Activated CD8-positive, alpha-beta T cell treated with anti-CD3 and anti-CD28 coated beads, Interleukin-2, amount 10 ng/mL, durations not matched to agents 7 days and 5 days (primary cell): ENCODE measurements at places on chromosomes 3 and 15.

DNA sequence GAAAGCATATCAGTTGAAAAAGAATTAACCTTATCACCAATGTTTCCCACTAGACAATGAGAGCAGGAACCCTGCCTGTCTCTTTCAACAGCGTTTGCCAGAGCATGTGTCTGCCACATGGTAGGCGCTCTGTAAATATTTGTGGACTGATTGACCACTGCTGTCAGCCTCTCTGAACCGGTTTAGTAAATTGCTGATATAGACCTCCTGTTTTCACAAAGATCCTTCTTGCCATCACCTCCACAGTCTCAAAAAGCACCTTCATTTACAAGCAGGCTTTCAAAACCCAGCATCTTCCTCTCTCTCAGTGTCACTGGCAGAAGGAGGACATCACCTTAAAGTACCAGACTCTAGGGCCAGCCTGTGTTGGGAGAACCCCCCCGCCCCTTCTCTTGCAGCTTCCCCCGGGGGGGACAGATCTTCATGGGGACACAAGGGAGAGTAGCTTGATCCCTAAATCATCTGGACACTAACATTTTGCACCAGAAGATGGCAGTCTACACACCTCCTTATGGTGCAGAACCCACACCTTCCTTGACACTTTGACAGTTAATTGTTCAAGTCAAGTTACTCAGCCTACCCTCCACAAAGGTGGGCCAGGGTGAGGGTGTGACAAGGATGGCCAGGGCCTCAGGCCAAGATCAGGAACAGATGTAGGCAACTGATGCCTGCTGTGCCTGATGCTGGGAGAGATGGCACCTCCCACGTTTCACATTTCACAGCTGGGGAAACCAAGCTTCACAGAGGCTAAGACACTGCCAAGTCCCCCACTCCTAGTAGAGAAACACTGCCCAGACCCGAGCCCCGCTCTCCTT, 37.8 kb upstream of the USP3 start:
- H3K27me3 ChIP-seq, result peaks cover 5% of the 10 kb centered on the region
- DNase-seq, result peak; percentile 77
- H3K36me3 ChIP-seq, result no peaks in the 10 kb centered on the region
- H3K4me1 ChIP-seq, result peaks cover 9% of the 10 kb centered on the region
- H3K4me3 ChIP-seq, result no peak overlapping the region

DNA sequence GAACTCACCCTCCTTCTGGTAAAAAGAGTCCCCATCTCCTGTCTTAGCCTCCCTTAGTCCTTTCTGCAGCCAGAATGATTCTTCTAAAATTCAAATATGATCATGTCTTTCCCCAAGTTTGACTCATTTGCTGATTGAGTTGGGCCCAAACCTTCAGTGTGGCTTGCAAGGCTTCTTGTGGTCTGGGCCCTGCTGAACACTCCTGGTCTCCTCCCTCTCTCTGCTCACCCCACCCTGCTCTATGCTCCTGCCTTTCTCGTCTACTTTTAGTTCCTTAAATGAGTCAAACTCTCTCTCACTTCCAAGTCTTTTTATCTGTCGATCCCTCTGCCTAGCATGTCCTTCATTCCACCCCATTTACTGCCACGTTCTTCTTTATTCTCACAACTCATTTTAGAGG, 72.6 kb downstream of the CCR1 start:
- peaks cover 2% of the 10 kb centered on the region for H3K27me3 ChIP-seq
- H3K36me3 ChIP-seq, result peaks cover 3% of the 10 kb centered on the region
- peak; percentile 60 for DNase-seq
- H3K4me3 ChIP-seq, result no peak overlapping the region
- H3K27ac ChIP-seq, result no peak overlapping the region

GRCh38 chr3:52237657-52238172, 1.2 kb downstream of the TWF2 start:
- H3K36me3 ChIP-seq, result peaks cover 59% of the 10 kb centered on the region
- peak overlapping the region; percentile 96 for H3K4me3 ChIP-seq
- peak overlapping the region; percentile 71 for H3K27ac ChIP-seq
- H3K4me1 ChIP-seq, result peaks cover 73% of the 10 kb centered on the region

GRCh38 chr15:75776065-75776423, 63.4 kb upstream of the CSPG4 start:
- H3K36me3 ChIP-seq, result no peaks in the 10 kb centered on the region
- no peak for DNase-seq
- no peak overlapping the region for H3K27ac ChIP-seq
- peaks cover 12% of the 10 kb centered on the region for H3K4me1 ChIP-seq
- H3K27me3 ChIP-seq, result peaks cover 11% of the 10 kb centered on the region

GRCh38 chr3:4751502-4752101, 227.6 kb upstream of the BHLHE40 start:
- H3K4me3 ChIP-seq, result no peak overlapping the region
- DNase-seq, result no peak

DNA sequence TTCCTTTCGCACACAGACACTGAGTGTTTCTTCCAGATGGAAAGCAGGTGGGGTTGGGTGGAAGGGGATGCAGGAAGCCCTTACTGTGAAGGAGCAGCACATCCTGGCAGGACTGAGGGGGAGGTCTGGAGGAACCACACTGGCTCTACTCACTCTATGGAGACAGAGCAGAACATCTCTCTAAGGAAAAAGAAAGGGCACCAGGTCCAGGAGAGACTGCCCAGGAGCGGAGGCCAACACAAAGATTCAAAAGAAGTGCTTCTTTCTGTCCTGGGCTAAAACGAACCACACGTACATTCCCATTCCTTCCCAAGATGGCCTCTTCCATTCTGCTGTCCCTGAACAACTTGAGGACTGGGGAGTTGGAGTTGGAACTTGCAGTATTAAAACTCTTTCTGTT, 13.8 kb upstream of the VIPR1 start:
- H3K27ac ChIP-seq, result no peak overlapping the region
- no peak for DNase-seq
- H3K4me3 ChIP-seq, result no peak overlapping the region
- no peaks in the 10 kb centered on the region for H3K4me1 ChIP-seq

DNA sequence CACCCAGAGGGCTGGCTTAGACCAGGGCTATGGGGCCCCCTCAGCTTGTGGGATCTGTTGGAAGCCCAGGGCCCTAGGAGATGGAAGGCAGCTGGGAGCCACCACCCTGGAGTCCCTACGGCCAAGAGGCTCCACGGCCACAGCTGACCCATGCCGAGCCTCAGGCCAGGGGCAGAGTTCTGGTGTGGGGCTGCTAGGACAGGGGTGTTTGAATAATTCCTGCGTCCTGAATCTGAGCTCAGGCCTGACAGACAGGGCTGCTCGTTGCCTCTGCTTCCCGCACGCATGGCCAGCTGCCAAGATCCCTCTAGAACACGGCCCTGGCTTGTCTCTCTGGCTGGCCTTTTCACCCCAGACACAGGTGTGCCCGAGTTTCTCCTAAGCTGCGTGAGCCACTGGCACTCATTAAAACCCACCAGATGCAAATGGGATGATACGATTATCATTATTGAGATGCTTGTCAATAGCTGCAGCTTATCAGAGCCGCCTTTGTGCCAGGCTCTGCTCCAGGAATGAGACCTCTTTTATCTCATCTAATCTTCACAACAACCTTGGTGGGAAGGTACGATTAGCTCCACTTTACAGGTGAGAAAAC, 70.2 kb downstream of the EFCAB12 start:
- H3K4me3 ChIP-seq, result no peak overlapping the region
- DNase-seq, result no peak
- no peaks in the 10 kb centered on the region for H3K27me3 ChIP-seq
- H3K4me1 ChIP-seq, result no peaks in the 10 kb centered on the region
- H3K36me3 ChIP-seq, result no peaks in the 10 kb centered on the region

DNA sequence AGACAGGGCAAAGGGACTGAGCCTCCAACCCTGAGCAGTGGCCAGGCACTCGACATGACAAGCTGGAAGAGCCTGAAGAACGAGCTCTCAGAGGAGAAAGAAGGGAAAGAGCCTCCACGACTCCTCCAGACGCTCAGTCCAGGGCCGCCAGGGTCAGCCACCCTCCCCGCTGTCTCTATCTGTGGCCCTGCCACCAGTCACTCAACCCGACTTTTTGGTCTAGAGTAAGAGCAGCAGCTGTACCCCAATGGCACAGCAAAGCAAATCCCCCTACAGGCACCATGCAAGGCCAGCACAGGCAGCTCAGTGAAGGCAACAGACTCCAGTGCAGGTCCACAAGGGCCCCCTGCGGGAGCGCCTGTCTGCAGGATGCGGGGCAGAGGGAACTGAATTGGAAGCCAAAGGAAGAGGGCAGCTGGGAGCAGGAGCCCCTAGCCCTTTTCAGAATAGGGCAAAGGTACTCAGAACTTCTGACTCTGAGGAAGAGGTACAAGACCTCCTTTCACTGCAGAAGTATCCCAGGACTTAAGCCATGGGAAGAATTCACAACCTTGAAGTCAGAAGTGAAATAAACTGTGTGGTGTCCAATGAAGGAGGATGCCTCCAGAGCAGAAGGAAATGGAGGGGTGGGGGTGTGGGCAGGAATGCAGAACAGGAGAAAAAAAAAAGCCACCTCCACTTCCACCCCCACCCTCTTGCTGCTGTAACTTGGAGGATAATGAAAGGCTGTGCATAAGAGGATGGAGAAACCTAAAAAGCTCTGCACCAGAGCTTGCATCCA, 8.5 kb upstream of the GRAMD2A start:
- H3K27me3 ChIP-seq, result no peaks in the 10 kb centered on the region
- peaks cover 14% of the 10 kb centered on the region for H3K4me1 ChIP-seq
- no peak for DNase-seq

GRCh38 chr15:70826634-70827033, 27.3 kb downstream of the LARP6 start:
- DNase-seq, result no peak
- no peaks in the 10 kb centered on the region for H3K36me3 ChIP-seq
- peaks cover 6% of the 10 kb centered on the region for H3K27me3 ChIP-seq
- no peak overlapping the region for H3K4me3 ChIP-seq
- no peak overlapping the region for H3K27ac ChIP-seq

GRCh38 chr3:104768886-104769285, 597.8 kb upstream of the ALCAM start:
- no peaks in the 10 kb centered on the region for H3K27me3 ChIP-seq
- H3K36me3 ChIP-seq, result no peaks in the 10 kb centered on the region
- no peaks in the 10 kb centered on the region for H3K4me1 ChIP-seq
- H3K27ac ChIP-seq, result no peak overlapping the region
- DNase-seq, result no peak

DNA sequence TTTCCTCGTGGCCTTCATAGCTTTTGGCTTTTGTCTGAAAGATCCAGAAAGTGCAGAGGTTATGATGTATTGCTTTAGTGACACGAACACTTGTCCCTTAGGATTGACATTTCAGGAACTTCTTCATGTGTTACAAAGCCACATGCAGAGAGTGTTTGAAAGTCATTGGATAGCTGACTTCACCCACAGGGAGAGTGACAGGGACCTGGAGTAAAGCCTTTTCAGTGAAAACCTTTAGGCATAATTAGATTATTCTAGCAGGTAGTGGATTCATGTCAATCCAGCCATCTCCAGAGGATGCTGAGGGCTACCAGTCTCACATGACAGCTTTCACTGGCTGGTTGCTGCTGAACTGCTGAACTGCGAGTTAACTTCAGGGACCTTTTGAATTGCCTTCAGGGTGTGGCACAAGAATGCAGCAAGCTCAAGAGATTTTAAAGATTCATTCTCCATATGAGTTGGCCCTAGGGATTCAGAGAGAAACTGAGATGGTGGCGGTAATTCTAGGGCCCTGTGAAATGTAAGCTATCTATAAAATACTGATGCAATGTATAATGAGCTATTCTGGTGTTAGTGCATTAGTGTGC, 267.0 kb upstream of the GOLIM4 start:
- no peaks in the 10 kb centered on the region for H3K27me3 ChIP-seq
- no peak overlapping the region for H3K27ac ChIP-seq
- H3K4me1 ChIP-seq, result no peaks in the 10 kb centered on the region
- H3K4me3 ChIP-seq, result no peak overlapping the region
- H3K36me3 ChIP-seq, result no peaks in the 10 kb centered on the region

GRCh38 chr15:37921527-37922385, 12.7 kb upstream of the TMCO5A start:
- DNase-seq, result no peak
- no peak overlapping the region for H3K27ac ChIP-seq
- H3K4me3 ChIP-seq, result no peak overlapping the region
- H3K36me3 ChIP-seq, result no peaks in the 10 kb centered on the region

GRCh38 chr3:128379367-128380160, 87.1 kb downstream of the DNAJB8 start:
- H3K27ac ChIP-seq, result no peak overlapping the region
- H3K4me1 ChIP-seq, result no peaks in the 10 kb centered on the region
- DNase-seq, result no peak
- no peaks in the 10 kb centered on the region for H3K36me3 ChIP-seq

GRCh38 chr15:68749793-68750192, 70.9 kb downstream of the ANP32A start:
- H3K27me3 ChIP-seq, result peaks cover 2% of the 10 kb centered on the region
- H3K4me3 ChIP-seq, result no peak overlapping the region
- H3K36me3 ChIP-seq, result no peaks in the 10 kb centered on the region
- H3K4me1 ChIP-seq, result peaks cover 5% of the 10 kb centered on the region
- H3K27ac ChIP-seq, result no peak overlapping the region

GRCh38 chr3:46924921-46925584, 47.5 kb downstream of the PTH1R start:
- DNase-seq, result no peak
- peaks cover 68% of the 10 kb centered on the region for H3K36me3 ChIP-seq
- H3K27ac ChIP-seq, result peak overlapping the region; percentile 83

- H3K4me3 ChIP-seq, result no peak overlapping the region
- no peak overlapping the region for H3K27ac ChIP-seq
- H3K4me1 ChIP-seq, result no peaks in the 10 kb centered on the region
- peaks cover 5% of the 10 kb centered on the region for H3K27me3 ChIP-seq
- DNase-seq, result no peak
These were observed 341.6 kb downstream of the ERC2 start for GRCh38 chr3:56126632-56127031.

GRCh38 chr3:162367429-162368260, 871.0 kb downstream of the OTOL1 start:
- H3K36me3 ChIP-seq, result no peaks in the 10 kb centered on the region
- no peak overlapping the region for H3K27ac ChIP-seq
- no peak overlapping the region for H3K4me3 ChIP-seq
- no peaks in the 10 kb centered on the region for H3K4me1 ChIP-seq
- no peak for DNase-seq
- no peaks in the 10 kb centered on the region for H3K27me3 ChIP-seq

GRCh38 chr15:63513728-63514127, 9.3 kb downstream of the USP3 start:
- no peaks in the 10 kb centered on the region for H3K27me3 ChIP-seq
- H3K4me3 ChIP-seq, result no peak overlapping the region
- peaks cover 78% of the 10 kb centered on the region for H3K4me1 ChIP-seq

- no peak overlapping the region for H3K4me3 ChIP-seq
- H3K36me3 ChIP-seq, result peaks cover 92% of the 10 kb centered on the region
- H3K27ac ChIP-seq, result no peak overlapping the region
- DNase-seq, result no peak
These were observed 55.8 kb downstream of the HEG1 start for GRCh38 chr3:124999897-125000435.

DNA sequence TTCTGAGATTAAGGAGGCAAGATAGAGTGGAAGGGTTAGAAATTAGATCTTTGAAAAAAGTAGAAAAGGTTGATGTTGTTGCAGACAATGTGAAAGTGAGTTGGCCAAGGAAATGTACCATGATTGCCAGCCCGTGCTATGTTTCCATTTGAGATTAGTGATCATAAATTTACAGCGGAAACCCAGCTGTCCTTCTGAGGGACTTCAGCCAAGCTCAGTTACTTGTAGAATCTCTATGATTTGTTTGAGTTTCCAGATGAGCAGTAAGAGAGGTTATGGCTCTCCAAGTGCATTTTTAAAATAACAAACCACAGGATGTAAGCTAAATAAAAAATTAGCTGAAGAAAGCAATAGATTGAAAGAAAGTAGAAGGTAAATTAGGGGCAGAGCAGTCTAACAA, 54.2 kb upstream of the RBMS3 start:
- H3K27ac ChIP-seq, result no peak overlapping the region
- no peaks in the 10 kb centered on the region for H3K27me3 ChIP-seq
- no peaks in the 10 kb centered on the region for H3K4me1 ChIP-seq
- no peaks in the 10 kb centered on the region for H3K36me3 ChIP-seq
- no peak overlapping the region for H3K4me3 ChIP-seq
